ENCODE measurements at places on chromosomes 1 and 21. TPM values are rescaled to one million over a fixed set of nuclear protein-coding genes. Genes with fewer than 3 reads are reported as not detected.

Gene PTGFRN
- 84.4 TPM for total RNA-seq

Gene DEPDC1
- total RNA-seq, result 9.2 TPM

Gene FCRL2
- total RNA-seq, result 1.4 TPM

Gene ANGPTL1
- total RNA-seq, result 98.1 TPM

Gene TMPRSS3
- 0.72 TPM for total RNA-seq

Gene ZMYND12
- total RNA-seq, result 2.2 TPM

Gene ITLN2
- total RNA-seq, result not detected

Gene XCL2
- total RNA-seq, result 1.3 TPM

Gene ZRANB2
- total RNA-seq, result 108 TPM

Gene OXCT2
- total RNA-seq, result 2.2 TPM

Gene C1orf94
- not detected for total RNA-seq

Gene ADAMTS1
- total RNA-seq, result 5.2 TPM

Gene KIF21B
- total RNA-seq, result 4.0 TPM

Gene BARHL2
- total RNA-seq, result not detected

Gene SPRR2F
- total RNA-seq, result not detected

Gene PTBP2
- total RNA-seq, result 12.0 TPM

Gene SLC30A2
- 0.14 TPM for total RNA-seq

Gene NBPF10
- total RNA-seq, result 4.8 TPM

Gene TNNT2
- total RNA-seq, result 0.28 TPM

Gene AMY2A
- total RNA-seq, result not detected

Gene RGS13
- 0.43 TPM for total RNA-seq

Gene CMPK1
- total RNA-seq, result 223 TPM

Gene USH2A
- total RNA-seq, result 0.03 TPM

Gene TMEM54
- 995 TPM for total RNA-seq

Gene TEDDM1
- total RNA-seq, result not detected

Gene LRRN2
- 26.4 TPM for total RNA-seq

Gene TRIM46
- total RNA-seq, result 0.39 TPM

Gene TBX19
- total RNA-seq, result 2.3 TPM

Gene TSPEAR
- not detected for total RNA-seq

Gene SMCP
- not detected for total RNA-seq

Gene FOXO6
- 2.0 TPM for total RNA-seq

Gene CLDN17
- not detected for total RNA-seq

Gene NEGR1
- total RNA-seq, result 47.9 TPM

Gene OVAAL
- not detected for total RNA-seq

Gene SAMD13
- total RNA-seq, result 6.8 TPM

Gene AUNIP
- 0.28 TPM for total RNA-seq

Gene LRRC53
- not detected for total RNA-seq

Gene NR1I3
- total RNA-seq, result not detected

Gene OR2T2
- total RNA-seq, result not detected

Gene MIS18A
- 16.3 TPM for total RNA-seq

Gene RHD
- total RNA-seq, result not detected

Gene ACTL8
- total RNA-seq, result 1.0 TPM

Gene WNT2B
- total RNA-seq, result 6.7 TPM

Gene CLCA1
- 438 TPM for total RNA-seq

Gene S100A10
- total RNA-seq, result 1,335 TPM

Gene NDUFS2
- total RNA-seq, result 154 TPM

Gene SPRR1B
- not detected for total RNA-seq

Gene FCRL5
- total RNA-seq, result 3.3 TPM

Gene TNFRSF4
- 0.80 TPM for total RNA-seq

Data from mucosa of descending colon (tissue), 3 donors.